ENCODE measurements at places on chromosomes 3 and 15.

DNA sequence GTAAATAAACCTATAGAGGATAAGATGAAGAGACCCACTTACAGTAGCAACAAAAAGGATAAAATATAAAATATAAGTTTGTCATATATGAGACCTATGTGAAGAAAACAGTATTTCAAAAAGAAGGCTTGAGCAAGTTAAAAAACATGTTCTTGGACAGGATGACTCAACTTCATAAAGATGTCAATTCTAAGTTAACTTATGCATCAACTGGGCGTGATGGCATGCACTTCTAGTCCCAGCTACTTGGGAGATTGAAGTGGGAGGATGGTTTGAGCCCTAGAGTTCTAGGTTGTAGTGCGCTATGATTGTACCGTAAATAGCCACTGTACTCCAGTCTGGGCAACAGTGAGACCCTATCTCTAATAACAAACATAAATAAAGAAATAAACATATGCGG is 59.7 kb downstream of the PDCD6IP start:
- DNase-seq, result no peak

- DNase-seq, result no peak
These were observed 5.9 kb upstream of the ARHGEF26 start for GRCh38 chr3:154115332-154115731.

GRCh38 chr15:101052031-101052620 is 133.0 kb downstream of the LRRK1 start:
- DNase-seq, result no peak

DNA sequence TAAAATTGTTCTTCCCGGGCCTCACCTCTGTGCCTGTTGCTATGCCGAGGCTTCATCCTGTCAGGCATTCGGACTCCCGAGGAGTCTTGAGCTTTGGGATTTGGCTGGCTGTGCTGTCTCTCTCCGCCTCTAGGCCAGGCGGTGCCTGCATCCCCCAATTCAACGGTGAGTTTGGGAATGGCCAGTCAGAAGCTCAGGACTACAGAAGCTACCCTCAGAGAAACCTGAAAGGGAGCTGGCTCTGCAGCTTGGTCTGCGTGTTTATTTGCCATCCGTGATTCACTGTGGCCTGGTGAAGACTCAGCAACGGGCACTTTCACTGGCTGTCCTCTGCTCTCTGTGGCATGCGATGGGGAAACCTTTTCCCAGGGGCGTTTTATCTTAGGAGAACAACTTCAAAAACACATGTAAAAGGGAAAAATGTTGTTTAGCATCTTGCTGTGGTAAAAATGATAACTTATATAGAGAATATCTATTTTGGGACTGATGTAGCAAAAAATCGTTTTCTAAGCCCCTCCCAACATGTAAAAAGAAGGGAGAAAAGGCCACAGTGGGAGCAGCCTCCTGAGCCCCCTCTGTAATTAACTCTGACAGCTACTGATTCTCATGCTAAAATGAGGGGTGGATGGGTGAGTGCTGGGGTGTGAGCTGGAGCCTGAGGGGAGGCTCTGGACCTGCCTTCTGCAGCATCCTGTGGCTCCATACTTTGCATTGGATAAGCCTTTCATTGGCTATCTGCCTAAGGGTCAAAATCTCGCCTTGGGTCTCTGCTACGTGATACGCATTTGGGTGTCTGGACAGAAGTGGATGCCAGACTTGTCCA is 103.4 kb upstream of the KLHL25 start:
- no peak for DNase-seq

GRCh38 chr3:13415997-13416793 is 3.9 kb downstream of the NUP210 start:
- DNase-seq, result peak; percentile 26

- DNase-seq, result no peak
These were observed 59.6 kb upstream of the CASR start for GRCh38 chr3:122123850-122124249.

DNA sequence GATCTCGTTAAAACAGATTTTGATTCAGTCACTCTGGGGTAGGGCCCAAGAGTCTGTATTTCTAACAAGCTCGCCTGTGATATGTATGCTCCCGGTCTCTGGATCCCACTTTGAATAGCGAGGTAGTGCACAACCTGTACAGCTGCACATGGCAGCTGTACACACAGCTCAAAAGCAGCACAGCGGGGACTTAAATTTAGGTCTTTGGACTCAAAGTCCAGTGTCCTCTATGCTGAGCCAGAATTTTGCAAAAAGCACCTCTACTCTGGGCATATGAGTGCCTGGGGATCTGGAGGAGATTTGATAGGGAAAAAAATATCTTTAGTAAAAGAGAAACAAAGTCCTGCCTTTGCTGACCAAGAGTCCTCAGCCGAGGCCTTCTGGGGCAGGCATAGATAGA is 83.1 kb downstream of the HMG20A start:
- no peak for DNase-seq

DNA sequence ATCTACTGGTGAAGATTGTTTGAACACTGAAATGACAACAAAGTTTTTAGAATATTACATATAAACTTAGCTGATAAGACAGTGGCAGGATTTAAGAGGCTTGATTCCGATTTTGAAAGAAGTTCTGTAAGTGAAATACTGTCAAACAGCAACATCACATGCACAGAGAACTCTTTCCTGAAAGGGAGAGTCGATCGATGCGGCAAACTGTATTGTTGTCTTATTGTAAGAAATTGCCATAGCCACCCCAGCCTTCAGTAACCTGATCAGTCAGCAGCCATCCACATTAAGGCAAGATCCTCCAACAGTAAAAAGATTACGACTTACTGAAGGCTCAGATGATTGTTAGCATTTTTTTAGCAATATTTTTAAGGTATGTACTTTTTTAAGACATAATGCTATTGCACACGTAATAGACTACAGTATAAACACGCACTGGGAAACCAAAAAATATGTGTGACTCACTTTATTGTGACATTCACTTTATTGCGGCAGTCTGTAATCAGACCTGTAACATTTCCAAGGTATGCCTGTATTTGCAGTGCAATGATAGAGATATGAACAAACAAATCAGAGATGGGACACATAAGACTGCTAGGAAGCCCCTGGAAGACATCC is 225.6 kb upstream of the UBE2E1 start:
- DNase-seq, result no peak

DNA sequence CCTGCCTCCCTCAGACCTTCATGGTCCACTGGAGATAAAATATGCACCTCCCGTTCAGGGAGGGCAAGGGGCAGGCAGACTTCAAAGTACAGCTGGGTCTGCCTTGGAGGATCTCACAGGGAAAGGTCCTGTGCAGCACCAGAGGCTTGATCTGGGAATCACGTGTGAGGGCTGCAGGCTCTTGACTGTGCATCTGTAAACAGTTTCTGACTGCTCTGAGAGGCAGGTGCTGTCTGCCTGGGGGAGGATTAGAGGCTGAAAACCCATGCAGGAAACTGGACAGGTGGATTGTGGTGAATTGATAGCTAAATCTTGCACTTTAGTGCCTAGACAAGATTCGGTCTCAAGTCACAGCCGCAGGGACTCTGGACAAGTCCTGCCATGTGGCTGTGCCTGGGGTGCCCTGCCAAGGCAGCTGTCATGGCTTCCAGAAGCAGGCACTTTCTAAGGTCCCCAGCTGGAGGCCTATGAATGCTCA is 239.3 kb downstream of the EPHB1 start:
- no peak for DNase-seq

DNA sequence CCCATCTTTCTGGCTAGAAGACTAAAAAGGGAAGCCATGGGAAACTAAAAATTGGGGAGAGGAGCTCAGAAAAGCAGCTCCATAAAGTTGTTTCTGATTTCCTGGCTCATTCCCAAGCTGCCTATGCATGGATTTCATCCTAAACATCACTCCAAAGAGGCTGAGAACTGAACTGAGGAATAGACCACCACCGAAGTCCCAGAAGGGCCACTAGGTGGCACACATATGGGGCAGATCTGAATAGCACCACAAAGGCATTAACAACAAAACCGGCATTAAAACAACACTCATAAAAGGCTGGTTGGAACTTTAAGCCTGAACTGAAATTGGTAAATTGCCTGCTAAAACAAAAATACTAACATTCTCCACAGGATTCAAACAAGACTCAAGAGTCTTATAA is 106.3 kb downstream of the PLD1 start:
- peak; percentile 61 for DNase-seq

DNA sequence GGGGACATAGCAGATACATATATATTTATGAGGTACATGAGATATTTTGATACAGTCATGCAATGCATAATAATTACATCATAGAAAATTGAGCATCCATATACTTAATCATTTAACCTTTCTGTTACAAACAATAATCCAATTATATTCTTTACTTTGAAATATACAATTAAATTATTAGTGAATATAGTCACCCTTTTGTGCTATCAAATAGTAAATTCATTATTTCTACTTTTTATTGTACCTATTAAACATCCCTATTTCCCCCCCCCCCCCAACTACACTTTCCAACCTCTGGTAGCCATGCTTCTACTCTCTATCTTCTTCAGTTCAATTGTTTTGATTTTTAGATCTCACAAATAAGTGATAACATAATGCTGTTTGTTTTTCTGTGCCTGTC is 719.1 kb downstream of the ZBBX start:
- no peak for DNase-seq

- no peak for DNase-seq
These were observed 27.5 kb downstream of the HERC1 start for GRCh38 chr15:63805993-63806980.

DNA sequence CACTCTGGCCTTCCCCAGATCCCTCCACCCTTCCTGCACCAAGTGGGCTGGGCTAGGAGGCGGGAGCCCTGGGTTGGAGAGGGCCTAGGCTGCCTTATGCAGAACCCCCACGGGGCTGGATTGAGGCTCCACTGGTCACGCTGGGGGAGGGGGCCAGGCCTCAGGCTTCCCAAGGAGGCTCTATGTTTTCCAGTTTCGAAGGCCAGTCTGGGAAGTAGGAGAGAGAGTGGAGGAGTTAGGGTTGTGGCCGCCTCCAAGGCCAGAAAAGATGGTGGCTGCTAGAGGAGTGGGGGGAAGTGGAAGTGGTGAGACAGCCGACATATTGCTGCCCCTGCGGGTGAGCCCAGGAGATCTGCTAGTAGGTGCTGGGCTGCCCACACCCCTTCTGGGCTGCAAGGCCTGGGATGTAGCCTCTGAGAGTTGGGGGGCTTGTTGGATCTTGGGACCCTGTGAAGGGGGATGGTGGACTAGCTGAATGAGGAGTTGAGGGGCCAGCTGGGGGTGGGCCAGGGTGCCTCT is 1.2 kb downstream of the GNAI2 start:
- peak; percentile 36 for DNase-seq

DNA sequence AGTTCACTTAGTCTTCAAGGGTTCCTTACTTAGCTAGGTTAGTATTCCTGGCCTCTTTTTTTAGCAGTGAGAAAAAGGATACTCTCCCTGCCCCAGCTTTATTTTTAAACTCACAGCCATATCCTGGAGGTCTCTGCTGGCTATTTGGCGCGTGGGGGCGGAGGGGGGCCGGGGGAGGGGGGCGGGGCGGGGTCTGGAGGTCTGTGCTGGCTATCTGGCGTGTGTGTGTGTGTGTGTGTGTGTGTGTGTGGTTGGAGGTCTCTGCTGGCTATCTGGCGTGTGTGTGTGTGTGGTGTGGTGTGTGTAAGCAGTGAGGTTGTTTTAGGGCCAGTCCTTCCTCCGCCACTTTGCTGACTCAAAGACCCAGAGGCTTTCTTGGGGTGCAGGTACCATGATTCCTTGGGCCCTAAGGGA is 579 bp upstream of the PLAAT1 start:
- no peak for DNase-seq

DNA sequence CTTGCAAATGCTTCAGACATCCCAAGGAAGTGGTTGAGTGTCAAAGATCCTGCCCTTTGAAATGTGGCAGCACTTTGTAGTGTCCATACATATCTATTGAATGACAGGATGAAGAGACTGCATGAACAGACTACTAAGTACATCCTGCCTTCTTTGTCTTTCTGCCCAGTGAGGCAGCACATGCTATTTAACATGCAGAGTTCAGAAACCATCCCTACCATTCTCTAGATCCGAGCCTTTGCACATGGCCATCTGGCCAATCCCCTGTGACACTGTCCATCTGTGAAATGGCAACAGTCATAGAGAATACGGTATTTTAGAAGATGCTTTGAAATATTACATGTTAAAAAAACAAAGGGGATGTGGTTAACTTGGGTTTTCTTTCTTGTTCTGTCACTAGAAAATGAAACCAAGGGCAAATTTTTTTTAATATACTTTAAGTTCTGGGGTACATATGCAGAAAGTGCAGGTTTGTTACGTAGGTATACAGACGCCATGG is 519.6 kb downstream of the NTRK3 start:
- DNase-seq, result no peak

DNA sequence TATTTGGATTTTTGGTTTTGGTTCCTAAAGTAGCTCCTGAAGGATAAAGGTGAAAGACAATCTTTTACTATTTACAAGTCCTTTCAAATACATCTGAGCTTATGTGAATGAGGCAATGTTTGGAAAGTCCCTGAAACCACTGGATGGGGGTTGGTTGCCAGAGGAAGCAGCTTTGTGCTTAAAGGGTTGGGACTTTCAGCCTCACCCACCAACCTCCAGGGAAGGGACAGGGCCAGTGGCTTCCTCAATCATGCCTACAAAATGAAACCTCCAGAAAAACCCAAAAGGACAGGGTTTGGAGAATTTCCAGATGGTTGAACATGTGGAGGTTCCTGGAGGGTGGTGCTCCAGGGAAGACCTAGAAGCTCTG is 20.9 kb upstream of the ABHD17C start:
- no peak for DNase-seq

GRCh38 chr15:74038707-74039655 is 43.4 kb downstream of the GOLGA6A start:
- DNase-seq, result no peak

- peak; percentile 53 for DNase-seq
These were observed 56.0 kb downstream of the KBTBD12 start for GRCh38 chr3:127970966-127971592.

GRCh38 chr3:194632809-194633348 is 340 bp downstream of the TMEM44 start:
- DNase-seq, result peak; percentile 37

- DNase-seq, result peak; percentile 60
These were observed 401.8 kb downstream of the SHQ1 start for GRCh38 chr3:72446218-72447058.

DNA sequence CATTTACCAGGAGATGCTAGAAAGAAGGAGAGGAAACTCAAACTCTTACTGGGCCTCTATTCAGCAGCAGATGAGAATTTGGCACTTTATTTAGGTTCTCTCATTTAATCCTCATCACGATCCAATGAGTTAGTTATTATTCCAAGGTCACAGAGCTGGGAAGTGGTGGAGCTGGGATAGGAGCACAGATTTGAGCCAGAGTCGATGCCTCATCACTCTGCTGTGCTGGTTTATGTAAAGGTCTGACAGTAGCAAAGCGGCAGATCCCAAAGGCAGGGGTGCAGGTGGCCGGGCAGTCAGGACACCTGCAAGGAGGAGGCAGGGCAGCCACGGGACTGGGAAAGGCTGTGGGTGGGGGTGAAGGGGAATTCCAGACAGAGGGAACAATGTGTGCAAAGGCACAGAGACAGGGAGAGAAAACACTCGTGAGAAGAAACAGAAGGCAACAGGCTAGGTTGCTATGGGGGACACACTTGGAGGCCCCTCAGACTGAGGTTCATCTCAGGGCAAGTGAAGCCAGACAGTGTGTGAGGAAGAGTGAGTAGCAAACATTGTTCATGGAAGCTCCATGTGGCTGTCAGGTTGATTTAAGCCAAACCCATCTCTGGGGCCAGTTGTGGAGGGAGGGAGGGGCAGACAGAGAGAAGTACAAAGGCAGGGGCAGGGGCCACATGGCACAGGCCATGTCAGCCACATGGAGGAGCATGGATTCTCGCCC is 26.8 kb downstream of the RAB6B start:
- DNase-seq, result no peak

GRCh38 chr3:72614394-72615074 is 233.7 kb downstream of the SHQ1 start:
- DNase-seq, result peak; percentile 77

All from KBM-7 (cell line).